ENCODE measurements at places on chromosomes 2 and 18.

- DNase-seq, result no peak
Measured at GRCh38 chr2:234873828-234874173, 78.0 kb upstream of the SH3BP4 start.

DNA sequence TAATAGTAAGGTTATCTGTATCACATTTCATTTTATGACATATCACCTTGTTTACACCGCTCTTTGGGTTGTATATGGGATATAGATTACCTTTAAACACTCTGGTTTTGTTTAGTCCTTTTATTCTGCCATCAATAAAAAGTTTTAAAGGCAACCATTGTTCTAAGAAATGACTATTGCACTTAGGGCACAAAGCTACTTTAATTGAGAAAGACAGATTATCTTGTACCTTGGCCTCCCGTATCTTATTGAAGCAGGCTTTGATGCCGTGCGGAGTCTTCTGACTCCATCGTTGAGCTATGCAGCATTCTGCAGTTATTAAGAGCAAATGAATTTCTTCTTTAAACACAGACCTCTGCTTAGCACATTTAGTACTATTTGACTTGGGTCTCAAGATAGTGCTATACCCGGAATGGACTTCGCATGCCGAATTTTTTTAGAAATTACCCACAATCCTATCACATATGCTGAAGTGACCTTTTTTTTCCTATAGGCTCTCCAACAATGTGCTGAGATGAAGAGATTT lies 16.7 kb downstream of the PKDCC start:
- no peak for DNase-seq

DNA sequence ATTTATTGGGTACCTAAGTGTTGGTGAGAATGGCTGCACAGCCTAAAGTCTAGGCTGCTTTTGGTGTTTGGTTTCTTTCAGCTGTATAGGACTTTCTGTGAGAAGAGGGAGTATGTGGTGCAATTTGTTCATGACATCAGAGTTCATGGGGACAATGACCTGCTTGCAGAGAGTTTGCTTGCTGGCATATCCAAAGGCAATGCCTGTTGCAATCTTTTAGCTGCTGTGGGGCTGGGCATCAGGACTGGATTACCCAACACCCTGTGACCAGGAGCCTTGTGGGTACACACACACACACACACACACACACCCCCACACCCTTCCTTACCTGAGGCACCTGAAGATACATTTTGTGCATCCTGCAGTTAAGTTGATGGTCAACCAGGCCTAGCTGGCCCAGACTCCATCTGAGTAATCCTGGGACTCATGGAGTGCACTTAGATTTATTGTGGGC lies 68.4 kb downstream of the LIPG start:
- DNase-seq, result no peak

- no peak for DNase-seq
Measured at GRCh38 chr2:98448441-98449145, 3.9 kb downstream of the INPP4A start.

GRCh38 chr2:237421542-237422116 lies 7.7 kb upstream of the COL6A3 start:
- no peak for DNase-seq

DNA sequence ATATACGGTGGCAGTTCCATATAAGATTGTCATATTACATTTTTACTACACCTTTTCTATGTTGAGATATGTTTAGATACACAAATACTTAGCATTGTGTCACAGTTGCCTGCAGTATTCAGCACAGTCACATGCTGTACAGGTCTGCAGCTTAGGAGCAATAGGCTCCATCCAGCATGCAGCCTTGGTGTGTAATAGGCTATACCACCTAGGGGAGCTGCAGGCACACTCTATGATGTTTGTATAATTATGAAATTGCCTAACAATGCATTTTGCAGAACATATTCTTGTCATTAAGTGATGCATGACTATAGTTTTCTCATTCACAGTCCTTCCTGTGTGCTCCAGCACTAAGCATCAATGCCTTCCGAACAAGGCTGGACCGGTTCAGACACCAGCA lies 133.4 kb downstream of the NDUFA10 start:
- no peak for DNase-seq

GRCh38 chr18:31445908-31446307 lies 1.6 kb upstream of the DSG3 start:
- DNase-seq, result no peak
